Right atrium auricular region (tissue), 2 donors: ENCODE measurements at places on chromosomes 7 and 10. TPM values are rescaled to one million over a fixed set of nuclear protein-coding genes. Genes with fewer than 3 reads are reported as not detected.

- no peak for DNase-seq
Measured at GRCh38 chr7:12670000-12670729, 17.3 kb upstream of the ARL4A start.

GRCh38 chr7:150746921-150747320 lies 9.7 kb downstream of the GIMAP5 start:
- DNase-seq = no peak

- no peak for DNase-seq
Measured at GRCh38 chr10:49518566-49518965, 20.4 kb downstream of the ERCC6 start.

DNA sequence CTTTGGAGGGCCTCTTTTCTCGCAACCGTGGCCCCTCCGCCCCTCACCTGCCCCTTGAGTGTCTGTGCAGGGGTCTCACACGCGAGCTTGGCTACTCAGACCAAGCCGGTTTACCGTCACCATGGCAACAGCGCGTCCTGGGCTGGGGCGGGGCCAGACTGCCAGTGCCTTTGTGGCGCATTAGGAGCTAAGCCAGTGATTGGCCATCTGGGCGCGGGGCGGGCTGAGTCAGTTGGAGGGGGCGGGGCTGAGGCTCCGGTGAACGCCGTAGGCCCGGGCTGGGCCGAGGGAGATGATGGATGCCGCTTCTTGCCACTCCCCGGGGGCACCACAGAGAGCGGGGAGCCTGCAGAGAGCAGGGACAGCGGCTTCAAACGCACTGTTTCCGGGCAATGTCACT lies 48.7 kb upstream of the FXYD4 start:
- DNase-seq = peak; percentile 92

DNA sequence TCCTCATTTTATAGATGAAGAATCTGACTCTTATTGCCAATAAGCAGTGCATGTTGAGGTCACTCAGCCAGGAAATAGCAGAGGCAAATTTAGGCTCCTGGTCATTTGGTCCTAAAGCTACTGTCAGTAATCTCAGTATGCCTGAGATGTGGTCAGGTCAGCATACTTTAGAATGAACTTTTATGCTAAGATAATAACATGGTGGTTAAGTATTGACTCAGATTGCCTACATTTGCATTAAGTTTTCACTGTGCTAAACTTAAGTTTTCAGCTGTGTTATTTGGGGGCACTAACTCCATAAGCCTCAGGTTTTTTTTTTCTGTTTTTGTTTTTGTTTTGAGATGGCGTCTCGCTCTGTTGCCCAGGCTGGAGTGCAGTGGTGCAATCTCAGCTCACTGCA lies 35.9 kb upstream of the CCSER2 start:
- DNase-seq = no peak

- DNase-seq = no peak
Measured at GRCh38 chr10:71276873-71277272, 42.2 kb upstream of the SLC29A3 start.

DNA sequence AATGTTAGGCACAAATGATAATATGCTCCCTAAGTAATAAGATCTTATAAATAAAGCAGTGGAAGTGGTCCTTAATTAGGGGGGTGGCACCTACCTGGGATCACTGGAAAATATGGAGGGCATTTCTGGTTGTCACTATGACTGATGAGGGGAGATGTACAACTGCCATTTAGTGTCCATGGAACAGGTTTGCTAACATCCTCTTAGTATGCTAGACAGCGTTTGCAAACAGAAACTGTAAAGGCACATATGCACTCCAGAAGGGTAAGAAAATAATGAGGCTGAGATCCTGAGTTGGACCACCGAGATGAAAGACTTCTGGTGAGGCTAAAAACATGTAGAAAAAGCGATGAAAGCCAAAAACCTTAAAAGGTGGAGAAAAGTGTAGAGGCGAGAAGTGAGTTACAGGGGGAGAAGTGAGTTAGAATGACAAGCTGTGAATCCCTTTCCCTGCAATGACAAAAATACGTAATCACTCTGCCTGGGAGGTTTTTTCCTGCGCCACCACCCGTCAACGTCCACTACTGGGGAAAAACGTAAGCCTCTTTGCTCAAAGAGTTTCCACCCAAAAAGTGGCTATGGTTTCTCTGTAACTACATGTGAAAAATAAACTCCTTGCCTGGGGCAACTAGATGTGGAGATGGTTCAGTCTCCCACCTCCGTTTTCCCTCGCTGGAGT lies 767 bp downstream of the KRIT1 start:
- no peak for DNase-seq

PAPOLB gene
- 0.11 TPM for total RNA-seq

GRCh38 chr7:12968836-12969422 lies 281.5 kb downstream of the ARL4A start:
- no peak for DNase-seq

UPK3B gene
- 126 TPM for total RNA-seq

- DNase-seq = no peak
Measured at GRCh38 chr10:93745408-93746065, 12.2 kb upstream of the LGI1 start.

DNA sequence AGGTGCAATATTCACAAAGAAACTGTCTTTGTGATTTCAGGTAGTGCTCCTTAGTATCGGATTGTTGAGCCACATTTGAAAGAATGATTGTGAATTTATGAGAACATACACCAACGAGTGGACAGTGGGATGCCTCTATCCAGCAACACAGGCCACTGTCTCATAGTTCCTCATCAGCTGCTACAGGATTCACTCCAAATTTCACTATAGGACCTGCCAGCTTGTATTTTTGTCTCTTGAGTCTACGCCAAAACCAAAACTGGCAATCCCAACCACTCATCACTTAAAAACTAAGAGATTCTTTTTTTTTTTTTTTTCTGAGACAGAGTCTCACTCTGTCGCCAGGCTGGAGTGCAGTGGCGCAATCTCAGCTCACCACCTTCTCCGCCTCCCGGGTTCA lies 964.5 kb downstream of the CNTNAP2 start:
- no peak for DNase-seq

SLC13A1 gene
- not detected for total RNA-seq

- DNase-seq = no peak
Measured at GRCh38 chr7:38673795-38674194, 42.6 kb upstream of the AMPH start.

ORC5 gene
- 5.5 TPM for total RNA-seq

MSS51 gene
- total RNA-seq = 2.0 TPM

DNA sequence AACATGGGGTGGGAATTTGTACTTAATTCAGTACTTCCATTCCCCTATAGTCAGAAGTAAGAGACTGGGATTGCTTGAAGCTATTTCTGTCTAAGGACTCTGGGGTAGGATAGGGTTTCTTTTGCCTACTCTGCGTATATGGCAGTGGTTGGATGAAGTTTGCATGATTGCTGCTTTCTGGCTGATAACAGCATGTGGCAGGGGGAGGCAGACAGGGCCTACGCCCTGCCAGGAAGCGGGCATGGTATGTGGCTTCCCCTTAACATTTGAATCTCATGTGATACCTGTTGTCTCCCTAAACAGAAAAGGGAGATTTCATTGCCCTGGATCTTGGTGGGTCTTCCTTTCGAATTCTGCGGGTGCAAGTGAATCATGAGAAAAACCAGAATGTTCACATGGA lies 57.1 kb downstream of the TACR2 start:
- no peak for DNase-seq

DNA sequence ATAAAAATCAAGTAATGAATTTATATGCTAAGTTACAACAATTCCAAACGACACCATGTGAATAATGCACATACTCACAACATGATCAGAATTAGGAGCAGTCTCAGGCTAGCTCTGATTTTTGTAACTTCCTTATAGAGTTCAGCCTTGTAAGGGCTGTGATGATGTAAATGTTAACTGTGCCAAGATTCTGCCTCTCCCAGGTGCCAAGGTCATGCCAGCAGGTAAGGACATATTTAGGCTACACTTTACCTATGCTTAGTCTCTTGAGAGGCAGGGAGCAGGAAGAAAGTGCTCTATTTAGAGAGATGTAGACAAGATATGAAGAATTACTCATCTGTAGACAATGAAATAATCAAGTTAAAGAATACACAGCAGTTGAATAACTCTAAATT lies 53.6 kb upstream of the AGR3 start:
- DNase-seq = no peak

DNA sequence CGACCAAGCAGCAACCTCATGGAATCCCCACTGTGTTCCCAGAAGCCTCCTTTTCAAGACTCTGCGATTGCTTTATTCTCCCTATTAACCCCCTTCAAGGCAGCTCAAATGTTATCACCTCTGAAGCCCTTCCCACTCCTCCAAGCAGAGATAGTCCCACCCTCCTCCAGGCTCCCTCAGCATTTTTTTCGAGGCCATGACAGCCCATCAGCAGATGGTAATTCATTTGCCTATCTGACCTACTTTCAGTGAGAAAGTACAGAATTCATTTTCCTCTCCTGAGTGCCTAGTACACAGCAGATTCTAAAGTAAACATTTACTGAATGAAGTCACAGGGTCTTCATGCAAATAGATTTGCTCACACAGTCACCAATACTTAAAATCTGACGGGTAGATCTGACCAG lies 47.8 kb downstream of the HERPUD2 start:
- DNase-seq = no peak

DPYSL4 gene
- 3.4 TPM for total RNA-seq

DNA sequence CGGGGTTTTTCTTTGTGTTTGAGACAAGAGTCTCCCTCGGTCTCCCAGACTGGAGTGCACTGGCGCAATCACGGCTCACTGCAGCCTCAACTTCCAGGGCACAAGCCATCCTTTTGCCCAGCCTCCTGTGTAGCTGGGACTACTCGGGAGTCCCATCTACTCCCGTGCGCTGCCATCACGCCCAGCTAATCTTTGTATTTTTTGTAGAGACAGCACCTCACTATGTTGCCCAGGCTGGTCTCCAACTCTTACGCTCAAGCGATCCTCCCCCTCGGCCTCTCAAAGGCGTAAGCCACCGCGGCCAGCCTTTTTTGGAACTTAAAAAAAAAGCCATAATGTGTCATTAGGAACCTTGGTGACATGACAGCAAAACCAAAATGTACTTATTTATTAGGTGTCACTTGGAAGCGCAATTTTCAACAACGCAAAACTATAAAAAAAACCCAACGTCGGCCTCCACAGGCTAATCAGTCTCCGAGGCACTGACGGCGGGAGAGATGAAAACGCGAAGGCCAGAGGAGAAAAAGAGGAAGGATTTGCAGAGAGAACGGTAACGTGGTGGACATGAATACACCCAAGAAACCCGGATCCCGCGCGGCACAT lies 911 bp upstream of the HNRNPH3 start:
- DNase-seq = peak; percentile 60

LRRD1 gene
- total RNA-seq = 0.30 TPM

- DNase-seq = no peak
Measured at GRCh38 chr7:129882531-129882930, 70.2 kb downstream of the UBE2H start.

GRCh38 chr7:51352174-51353100 lies 35.8 kb upstream of the COBL start:
- DNase-seq = no peak

TTYH3 gene
- total RNA-seq = 11.1 TPM

- no peak for DNase-seq
Measured at GRCh38 chr10:93751124-93751523, 6.6 kb upstream of the LGI1 start.

DNA sequence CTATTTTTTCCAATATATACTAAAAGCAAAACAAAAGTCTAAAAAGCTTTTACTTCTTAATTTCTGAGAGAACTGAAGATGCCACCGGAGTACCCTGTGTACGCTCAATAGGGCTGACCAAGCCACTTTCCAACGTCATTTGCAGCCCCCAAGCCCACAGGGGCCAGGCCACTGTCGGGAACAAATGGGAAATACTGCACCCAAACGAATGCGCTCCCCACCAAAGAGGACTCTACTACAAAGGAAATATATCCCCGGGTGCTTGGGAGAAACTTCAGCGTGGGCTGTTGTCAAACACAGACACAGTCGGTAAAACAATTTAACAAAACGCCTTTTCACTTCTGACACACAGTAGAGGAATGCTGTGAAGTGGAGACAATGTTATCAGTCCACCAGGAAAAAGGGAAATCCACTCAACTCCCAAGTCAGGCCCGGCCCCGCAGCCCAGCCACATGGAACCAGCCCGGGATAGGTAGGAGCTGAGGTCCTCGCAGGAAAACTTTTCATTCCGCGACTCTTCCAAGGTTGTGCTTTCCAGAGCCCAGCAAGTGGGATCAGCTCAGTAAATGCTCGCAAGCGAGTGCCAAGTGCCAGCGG lies 1.4 kb downstream of the PARD3 start:
- no peak for DNase-seq

DNA sequence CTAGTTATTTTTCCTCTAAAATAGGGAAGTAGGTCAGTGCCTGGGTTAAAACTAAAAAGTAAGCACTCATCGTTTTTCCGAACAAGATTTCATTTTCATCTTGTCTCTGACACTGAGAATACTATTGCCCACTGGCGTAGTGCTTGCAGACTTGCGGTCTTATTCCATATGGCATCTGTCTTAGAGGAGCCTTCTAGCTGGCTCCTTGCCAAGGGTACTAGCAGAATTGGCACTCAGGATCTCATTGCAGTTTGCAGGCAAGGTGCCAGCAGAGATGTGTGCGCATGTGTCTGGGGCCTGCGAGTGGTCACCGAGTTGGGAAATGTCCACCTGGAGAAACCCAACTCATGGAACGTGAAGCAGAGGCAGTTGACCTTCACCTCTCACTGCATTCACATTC lies 143.4 kb downstream of the CELF2 start:
- DNase-seq = no peak

GRCh38 chr7:158054611-158055010 lies 533.0 kb downstream of the PTPRN2 start:
- no peak for DNase-seq

PRPS1L1 gene
- not detected for total RNA-seq

DNA sequence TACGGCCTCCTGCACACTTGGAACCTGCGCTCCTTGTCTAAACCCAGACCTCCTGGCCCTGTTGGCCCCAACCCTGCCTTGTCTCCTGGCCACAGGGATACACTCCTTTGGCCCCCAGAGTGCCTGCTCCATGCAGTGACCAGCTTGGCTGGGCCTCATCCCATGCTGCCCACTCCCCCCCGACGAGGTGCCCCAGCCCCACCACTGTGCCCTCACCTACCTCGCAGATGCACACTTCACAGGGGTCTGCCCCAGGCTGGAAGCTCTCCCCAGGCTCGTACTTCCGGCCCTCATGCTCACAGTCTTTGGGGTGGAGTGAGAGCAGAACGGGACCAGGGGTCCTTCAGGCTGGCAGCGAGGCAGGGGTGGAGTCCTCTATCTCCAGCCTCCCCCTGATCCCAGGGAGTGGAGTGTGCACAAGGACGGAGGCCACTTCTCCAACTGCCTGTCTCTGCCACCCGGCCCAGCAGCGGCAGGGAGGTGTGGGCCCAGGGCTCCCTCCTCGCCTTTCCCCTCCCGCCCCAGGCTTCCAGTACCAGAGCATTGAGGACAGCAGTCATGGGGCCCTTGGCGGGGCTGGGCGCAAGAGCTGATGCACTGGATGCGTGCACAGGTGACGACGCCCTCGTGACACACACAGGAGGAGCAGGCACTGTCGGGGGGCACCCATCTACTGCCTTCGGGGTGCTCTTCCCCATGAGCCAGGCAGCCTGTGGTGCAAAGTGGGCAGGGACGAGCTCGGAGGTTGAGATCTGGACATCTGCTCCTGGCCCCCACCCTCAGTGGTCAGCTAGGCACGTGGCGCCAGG lies 22.1 kb downstream of the ATP6V1F start:
- no peak for DNase-seq

RNF32 gene
- total RNA-seq = not detected
